IPS-NIHi11 (cell line): ENCODE measurements at places on chromosomes 11 and 22.

DNA sequence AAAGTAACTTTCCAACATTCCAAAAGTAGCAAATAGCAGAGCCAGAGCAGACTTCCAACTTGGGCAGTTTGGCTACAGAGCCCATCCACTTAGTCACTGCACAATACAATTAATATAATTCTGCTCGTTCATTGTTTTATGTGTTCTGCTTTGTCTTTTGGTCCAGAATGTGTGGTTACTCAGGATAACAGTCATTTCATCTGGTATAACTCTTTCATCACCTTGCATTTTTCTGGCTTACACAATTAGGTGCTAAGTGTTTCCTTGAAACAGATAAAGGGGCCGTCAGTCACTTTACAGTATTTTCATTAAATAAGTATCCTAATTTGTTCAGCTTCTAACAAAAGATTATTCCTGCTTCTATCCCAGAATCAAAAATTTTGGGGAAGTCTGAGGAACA is 87.2 kb downstream of the LARGE2 start:
- no peak for DNase-seq

- no peak for DNase-seq
Observed at GRCh38 chr11:88354912-88355311, 17.4 kb upstream of the CTSC start.

DNA sequence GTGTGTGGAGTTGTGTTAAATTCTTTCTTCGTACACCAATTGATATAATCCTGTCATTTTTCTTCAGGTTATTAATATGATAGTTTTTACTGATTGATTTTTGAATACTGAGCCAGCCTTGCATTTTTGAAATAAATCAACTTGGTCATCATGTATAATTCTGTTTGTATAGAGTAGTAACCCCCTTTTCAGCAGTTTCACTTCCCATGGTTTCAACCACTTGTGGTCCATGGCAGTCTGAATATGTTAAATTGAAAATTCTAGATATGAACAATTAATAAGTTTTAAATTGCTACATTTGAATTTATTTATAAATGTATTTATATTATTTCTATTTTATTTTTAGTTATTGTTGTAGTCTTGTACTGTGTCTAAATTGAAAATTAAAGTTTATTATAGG is 32.6 kb downstream of the MS4A6A start:
- no peak for DNase-seq

GRCh38 chr11:125525303-125525702 is 29.2 kb upstream of the FEZ1 start:
- DNase-seq = no peak

- no peak for DNase-seq
Observed at GRCh38 chr11:128862908-128863660, 4.0 kb downstream of the KCNJ1 start.

GRCh38 chr11:116445108-116446047 is 327.4 kb downstream of the BUD13 start:
- peak; percentile 66 for DNase-seq

GRCh38 chr22:46108564-46109473 is 41.5 kb upstream of the PPARA start:
- peak; percentile 72 for DNase-seq

DNA sequence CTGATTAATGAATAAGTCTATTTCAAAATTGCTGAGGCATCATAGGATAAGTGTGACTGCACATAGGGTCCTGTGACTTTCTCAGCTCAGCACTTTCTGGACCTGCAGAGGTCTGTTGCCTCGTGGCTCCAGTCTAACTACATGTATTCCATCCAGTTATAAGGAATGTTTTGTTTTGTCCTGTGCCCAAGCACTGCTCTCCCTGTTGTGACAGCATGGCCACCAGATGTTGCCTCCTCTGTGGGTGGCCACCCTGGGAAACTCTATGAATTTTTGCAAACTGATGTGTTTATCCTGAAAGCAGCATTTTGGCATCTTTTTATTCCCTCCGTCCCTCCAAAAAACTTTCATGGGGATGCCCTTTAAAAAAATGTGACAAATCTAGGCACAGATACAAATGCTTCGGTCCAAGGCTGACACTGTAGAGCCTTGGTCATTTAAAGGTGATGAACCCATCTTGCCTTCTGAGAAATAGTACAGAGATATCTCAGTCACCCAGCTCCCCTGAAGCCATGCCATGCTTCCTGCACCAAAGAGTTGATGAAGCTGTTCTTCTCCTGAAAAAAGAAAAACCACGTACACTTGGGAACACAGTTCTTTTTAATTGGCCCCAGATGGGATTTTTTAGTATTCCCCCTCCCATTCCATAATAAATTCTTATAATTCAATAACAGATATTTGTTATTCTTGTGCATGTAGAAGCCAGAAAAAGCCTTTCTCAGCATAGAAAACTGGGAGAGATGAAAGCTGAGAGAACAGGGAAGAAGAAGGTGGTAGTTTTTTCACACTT is 72.6 kb downstream of the CCDC34 start:
- DNase-seq = no peak

DNA sequence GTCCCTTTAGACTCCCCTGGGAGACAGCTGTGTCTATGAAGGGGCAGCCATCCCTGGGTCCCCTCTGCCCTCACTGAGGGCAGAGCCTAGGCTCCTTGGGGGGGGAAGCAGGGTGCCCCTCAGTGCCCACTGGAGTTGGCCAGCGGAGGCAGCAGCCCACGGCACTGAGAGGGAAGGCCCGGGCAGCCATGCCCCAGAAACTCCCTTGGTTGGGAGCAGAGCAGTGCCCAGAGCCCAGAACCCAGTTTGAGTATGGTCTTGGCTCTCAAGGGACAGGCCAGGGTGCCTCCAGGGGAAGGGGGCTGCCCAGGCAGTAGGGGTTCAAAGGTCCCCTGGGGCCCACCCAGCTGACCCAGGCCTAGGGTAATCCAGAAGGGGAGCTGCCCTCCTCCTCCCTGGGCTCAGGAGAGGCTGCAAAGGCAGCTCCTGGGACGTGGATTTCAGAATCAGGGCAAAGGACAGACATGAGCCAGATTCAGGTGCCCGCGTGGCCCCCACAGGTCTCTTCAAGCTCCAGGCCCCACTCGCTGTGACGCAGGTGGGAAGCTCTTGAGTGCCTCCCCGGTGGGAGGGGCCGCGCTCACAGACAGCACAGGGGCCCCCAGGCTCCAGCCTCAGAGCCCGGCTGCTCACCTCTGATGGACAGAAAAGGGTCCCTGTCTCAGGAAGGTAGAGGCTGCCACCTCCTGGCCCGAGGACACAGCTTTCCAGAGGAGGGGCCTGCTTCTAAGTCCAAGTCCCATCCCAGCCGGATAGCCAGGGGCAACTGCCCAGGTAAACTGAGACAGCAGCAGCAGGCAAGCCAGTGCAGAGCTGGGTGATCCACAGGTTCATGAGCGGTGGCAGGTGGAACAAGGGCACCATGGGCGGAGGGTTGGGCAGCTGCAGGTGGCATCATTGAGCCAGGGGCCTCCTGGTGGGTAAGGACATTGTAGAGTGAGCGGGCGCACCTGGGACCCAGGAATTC is 2.6 kb downstream of the C11orf21 start:
- peak; percentile 81 for DNase-seq
